Activated CD4-positive, alpha-beta T cell treated with anti-CD3 and anti-CD28 coated beads, Interleukin-2, amount 50 U/mL, for 48 hours (primary cell): ENCODE measurements at places on chromosomes 1 and 21.

DNA sequence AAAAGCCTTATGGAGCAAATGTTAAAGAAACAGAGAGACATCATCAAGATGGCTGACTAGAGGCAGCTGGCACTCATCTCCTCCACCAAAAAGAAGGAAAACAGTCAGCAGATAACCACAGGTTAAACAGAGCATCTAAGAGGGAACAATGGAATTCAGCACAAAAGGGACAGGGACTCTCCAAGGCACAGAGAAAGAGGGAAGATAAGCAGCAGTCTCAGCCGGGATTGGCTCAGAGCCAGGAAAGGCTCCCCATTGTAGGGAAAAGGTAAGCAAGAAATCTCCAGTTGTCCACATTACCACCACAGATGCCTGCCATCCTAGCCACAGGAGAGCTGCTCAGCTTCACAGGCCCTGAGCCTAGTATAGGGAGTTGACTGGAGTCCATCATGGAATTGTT, 605.5 kb downstream of the SMYD3 start:
- DNase-seq, result no peak

- no peak for DNase-seq
Measured at GRCh38 chr1:102967786-102968185, 140.5 kb downstream of the COL11A1 start.

GRCh38 chr21:36117286-36117741, 17.6 kb upstream of the CBR3 start:
- no peak for DNase-seq

- DNase-seq, result no peak
Measured at GRCh38 chr1:192133350-192133926, 24.8 kb upstream of the RGS18 start.

- no peak for DNase-seq
Measured at GRCh38 chr1:21437341-21437640, 2.6 kb upstream of the NBPF3 start.

DNA sequence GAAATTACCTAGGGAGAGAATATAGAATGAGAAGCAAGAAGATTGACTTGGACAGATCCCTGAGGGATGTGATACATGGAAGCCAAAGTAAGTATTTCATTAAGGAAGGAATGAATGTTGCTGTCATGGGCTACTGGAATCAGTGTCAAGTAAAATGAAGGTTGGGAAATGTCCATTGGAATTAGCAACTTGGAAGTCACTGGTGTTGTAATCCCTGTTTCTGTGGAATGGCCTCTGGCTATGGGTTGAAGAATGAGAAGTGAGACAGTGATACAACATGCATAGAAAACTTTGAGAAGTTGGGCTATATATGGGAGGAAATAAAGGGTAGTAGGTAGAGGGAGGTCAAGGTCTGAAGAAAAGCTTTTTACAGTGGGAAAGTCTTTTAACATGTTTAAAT, 54.7 kb downstream of the CCDC18 start:
- no peak for DNase-seq

GRCh38 chr1:86508583-86508969, 38.3 kb upstream of the CLCA4 start:
- DNase-seq, result no peak

- no peak for DNase-seq
Measured at GRCh38 chr1:231519166-231519565, 9.3 kb upstream of the TSNAX start.

- no peak for DNase-seq
Measured at GRCh38 chr1:234296496-234296895, 76.8 kb upstream of the COA6 start.

DNA sequence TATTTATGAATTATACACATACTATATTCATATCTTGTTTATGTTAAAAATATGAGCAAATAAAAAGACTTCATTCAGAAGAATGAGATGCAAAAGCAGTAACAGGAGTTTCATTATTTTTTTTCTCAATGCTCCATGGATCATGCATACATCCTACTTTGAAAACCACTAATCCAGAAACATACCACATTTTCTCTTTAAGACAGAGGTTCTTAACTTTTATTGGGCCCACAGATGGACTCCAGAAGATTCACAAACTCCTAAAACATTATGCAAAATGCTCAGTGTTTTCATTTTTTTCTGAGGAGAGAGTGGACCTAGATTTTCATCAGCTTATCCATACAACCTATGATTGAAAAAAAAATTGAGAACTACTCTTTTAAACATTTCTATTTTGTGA, 227.8 kb downstream of the DNM3 start:
- DNase-seq, result no peak

- no peak for DNase-seq
Measured at GRCh38 chr1:30523055-30524020, 200.0 kb downstream of the MATN1 start.
